ENCODE measurements at places on chromosomes 2 and 18.
A peak's percentile ranks its signal among the peaks of the same experiment; 100 is the strongest.

DNA sequence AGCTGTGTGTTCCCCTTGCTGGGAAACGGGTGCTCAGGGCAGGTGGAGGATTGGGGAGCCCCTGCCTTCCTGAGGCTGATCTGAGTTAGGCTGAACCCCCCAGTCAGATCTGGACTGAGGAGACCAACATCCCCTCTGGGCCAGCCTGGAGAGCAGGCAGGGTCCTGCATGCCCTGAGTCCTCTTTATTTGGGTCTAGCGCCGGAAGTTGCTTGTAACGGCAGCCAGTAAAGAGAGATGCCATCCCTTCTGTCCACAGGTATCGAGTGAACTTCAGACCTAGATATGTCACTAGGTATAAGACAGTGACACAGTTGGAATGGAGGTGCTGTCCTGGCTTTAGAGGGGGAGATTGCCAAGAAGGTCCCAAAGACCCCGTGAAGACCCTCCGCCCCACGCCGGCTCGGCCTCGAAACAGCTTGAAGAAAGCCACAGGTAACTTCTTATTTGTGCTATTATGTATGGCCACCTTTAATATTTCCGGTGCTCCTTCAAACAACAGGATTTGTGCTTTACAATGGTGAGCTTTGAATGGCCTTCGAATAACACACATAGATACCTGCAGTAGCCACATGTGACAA lies 38.0 kb downstream of the EMILIN2 start:
- no peak for DNase-seq

DNA sequence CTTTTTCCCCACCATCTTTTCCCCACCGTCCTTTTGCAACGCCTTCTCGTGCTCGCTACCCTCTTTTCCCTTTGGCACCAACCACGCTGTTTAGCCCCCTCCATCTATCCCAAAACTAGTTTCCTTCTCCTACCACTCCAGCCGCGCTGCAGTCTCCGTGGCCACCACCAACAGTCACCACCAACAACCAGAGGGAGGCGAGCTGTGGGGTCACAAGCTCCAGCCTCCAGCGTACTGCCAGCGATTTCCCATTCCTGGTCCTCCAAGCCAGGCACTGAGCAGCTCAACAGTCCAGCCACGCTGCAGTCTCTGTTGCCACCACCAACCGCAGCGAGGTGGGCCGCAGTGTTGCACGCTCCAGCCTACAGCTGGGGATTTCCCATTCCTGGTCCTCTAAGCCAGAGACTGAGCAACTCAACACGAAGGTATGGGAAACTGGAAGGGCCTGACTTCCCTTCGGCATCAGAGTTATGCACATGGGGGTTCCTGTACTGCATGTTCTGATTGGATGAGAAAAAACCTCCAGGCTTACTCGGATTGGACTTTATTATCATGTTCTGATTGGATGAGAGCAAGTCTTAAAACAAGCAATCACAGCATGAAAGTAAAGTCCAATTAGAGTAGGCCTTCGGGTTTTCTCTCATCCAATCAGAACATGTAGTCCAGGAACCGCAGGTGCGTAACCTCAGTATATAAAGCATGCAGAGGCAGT lies 42.3 kb upstream of the IMP4 start:
- DNase-seq = no peak

DNA sequence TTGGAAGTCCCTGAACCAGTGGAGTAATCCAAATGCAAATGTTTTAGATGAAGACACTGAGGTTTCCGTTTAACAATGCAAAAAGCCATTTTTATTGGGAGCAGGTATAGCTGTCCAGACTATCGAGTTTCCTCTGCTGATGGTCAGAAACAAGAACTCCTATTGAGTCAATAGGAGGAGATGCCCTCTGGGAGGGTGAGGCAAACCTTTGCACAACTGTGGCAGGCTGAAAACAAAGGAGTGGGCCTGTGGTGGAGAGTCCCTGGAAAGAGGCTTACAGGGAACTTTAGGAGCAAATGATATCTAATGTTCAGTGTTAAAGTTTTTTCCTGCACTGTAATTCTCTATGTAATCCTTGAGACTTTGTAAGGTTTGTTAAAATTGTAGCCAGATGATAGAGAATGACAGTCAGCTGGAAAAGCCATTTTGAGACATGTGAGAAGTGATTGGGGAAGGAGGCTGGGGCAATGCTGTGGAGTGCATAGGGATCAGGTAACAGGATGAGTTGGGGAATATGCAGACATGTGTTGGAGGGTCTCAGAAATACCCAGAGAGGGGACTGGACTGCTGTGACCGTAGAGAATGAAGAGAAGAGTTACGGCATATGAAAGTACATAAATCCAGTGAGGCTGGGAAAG lies 15.1 kb upstream of the EML4 start:
- no peak for DNase-seq

DNA sequence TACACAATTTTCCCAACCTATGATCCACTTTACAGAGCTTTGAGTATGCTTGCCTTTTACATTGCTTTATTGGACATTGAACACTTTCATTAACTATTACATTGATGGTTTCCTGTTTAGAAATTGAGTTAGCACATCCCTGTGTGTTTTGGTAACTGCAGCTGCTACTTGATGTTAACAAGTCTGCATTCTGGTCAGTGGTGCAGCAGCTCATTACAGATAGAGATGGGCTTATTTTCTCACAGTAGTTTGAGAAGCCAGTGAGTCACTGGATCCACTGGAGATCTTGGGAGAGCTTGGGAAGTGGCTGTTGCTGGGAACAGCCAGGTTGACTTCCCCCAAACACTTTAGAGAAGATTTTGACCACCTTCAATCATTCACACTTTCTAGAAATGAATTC lies 150.5 kb downstream of the ARHGAP15 start:
- DNase-seq = no peak

DNA sequence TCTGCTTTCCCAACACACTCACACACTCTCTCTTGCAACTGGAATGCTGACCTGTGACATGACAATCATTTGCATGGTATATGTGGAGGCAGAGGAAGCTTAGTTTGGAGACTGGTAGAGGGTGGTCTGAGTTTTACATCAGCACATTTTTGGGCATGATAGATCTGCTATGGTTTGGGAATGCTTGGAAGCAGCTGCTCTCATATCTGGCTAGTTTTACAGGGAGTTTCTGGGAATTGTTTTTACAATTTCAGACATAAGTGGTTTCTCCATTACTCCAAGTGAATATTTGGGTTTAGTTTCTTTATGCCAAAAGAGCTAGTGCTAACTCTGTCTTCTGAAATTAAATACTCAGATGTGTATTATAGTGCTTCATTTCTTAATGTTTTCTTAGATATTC lies 977.6 kb downstream of the SUCLG1 start:
- DNase-seq = no peak

- no peak for DNase-seq
These were observed 233.7 kb downstream of the DSEL start for GRCh38 chr18:67282796-67283195.

DNA sequence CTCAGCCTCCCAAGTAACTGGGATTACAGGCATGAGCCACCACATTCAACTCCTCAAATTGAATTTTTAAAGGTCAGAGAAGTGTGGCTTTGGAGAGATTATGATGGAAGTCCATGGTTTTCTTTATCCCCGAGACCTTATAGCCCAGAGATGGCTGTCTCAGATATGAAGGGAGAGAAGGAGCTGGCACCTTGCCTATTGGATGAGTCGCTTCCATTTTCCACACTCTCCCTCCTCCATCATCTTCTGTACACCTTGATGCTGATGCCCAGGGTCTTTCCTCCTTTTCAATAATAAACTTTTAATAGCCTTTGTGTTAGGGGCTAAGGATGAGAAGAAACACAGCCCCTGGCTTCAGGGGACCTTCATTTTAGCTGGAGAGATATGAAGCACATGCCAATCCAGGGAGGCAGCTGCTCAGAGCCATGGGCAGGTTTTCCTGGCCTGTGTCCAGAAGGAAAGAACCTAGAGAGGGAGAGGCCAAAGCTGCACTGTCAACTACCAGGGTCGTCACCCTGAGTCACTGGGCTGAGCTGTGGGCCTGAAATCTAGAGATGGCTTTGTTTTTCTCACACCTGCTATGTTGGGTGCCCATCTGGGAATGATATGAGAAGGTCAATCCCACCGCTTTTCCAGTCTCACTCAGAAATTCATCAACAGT lies 146.0 kb upstream of the SERTAD2 start:
- DNase-seq = no peak

- no peak for DNase-seq
These were observed 141.8 kb upstream of the SLC35G4 start for GRCh38 chr18:11467611-11468010.

DNA sequence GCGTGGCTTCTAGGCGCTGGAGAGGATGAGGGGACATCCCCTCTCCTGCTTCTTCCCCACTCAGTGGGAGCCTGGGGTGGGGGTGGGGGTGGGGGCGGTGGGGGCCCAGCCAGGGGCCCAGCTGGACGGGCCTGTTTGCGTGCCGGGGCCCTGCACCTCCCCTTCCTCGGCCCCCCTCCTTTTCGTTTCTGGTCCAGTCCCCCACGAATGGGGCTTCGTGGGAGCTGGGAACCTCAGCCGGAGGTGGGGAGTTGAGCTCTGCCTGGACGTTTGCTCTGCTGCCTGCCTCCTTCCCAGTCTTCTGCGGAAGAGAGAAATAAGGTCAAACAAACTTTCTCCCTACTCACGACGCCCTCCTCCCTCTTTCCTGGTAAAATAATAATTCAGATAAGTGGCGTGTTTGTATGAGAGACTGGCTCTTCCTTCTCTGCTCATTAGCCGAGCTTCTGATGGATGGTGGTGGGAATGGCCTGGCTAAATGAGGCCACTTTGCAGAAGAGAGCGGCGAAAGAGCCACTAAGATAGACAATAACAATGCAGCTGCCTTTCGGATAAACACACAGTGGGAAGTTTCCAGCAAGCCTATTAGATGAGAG lies 782 bp downstream of the MTA3 start:
- peak; percentile 15 for DNase-seq

GRCh38 chr2:3154146-3154545 lies 223.5 kb downstream of the EIPR1 start:
- no peak for DNase-seq

DNA sequence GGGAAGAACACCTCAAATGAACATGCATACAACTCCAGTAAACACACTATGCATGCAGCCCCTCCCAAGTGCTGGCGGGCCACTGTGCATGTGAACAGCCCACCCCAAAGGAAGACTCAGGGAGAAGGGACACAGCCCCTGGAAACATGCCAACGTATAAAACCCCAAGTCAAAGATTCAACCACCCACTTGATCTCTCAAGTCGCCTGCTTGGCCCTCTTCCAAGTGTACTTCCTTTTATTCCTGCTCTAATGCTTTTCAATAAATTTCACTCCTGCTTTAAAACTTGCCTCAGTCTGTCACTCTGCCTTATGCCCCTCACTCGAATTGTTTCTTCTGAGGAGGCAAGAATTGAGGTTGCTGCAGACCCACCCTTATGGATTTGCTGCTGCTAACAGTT lies 139.1 kb downstream of the C1D start:
- DNase-seq = no peak

- no peak for DNase-seq
These were observed 535.2 kb downstream of the GALR1 start for GRCh38 chr18:77784759-77785379.

- DNase-seq = no peak
These were observed 1465.5 kb downstream of the SUCLG1 start for GRCh38 chr2:82993609-82994008.

DNA sequence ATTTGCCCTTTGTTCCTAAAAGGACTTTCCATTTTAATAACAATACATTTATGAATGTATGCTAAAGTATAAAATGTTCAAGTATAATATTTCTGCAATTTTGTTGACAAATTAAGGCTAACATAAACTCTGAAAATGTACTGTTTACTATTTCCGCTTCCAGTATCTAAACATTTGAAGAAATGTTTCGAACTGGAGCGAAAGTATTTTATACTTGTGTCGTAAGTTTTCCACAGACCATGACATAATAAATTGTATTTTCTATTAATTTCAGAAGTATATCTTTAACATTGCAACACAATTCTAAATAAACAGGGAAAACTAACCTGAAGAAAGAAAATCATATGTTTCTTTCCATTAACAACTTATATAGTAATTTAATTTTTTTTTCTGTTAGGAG lies 146.3 kb downstream of the CALCRL start:
- no peak for DNase-seq

GRCh38 chr18:77341527-77342325 lies 92.1 kb downstream of the GALR1 start:
- no peak for DNase-seq

GRCh38 chr2:147913701-147914480 lies 69.1 kb downstream of the ACVR2A start:
- DNase-seq = no peak

- DNase-seq = no peak
These were observed 94.2 kb upstream of the LHCGR start for GRCh38 chr2:48849770-48850169.

DNA sequence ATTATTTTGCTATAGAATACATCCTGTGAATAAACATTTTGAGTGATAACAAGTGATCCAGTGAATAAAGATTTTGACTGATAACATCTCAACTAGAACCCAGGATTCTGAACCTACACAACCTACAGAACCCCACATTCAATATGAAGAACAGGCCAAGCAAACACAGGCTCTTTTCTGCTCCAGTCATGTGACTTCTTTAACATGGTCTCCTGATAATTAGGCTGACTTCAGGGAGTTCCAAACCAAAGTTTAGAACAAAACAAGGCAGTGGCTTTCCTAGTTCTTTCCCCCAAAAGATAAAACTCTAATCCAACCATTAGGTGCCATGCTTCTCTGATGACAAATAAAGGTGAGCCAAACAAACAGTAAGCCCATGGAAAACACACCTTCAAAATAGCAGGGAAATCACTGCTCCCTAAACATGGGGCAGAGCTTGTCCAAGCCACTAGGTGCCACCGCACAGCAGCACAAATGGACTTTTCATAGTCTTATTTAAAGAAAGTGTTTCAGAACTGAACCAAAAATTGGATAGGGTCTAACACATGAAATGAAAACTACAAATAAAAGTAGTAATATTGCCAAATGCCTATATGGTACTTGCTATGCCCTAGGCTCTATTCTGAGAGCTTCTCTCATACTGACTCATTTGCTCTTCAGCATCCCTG lies 95.3 kb downstream of the EVA1A start:
- no peak for DNase-seq

GRCh38 chr2:65922030-65922429 lies 489.6 kb upstream of the SPRED2 start:
- no peak for DNase-seq

DNA sequence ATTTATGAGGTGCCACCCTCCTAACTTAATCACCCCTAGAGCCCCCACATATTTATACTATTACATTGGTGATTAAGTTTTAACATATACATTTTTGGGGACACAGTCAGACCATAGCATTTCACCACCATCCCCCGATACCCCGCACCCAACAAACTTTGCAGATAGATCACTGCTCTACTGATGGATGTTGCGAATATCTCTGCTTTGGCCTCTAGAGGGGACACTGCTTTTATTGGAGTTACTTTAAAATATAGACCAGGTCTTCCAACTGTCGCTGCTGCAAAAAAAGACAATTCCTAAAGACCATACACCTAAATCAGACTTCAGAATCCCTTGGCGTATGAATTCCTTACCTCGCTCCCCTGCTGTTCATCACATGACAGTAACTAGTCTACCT lies 115.8 kb upstream of the FSHR start:
- no peak for DNase-seq

- no peak for DNase-seq
These were observed 73.4 kb upstream of the ODC1 start for GRCh38 chr2:10521356-10522169.
